ENCODE measurements at places on chromosomes 2 and 18.

DNA sequence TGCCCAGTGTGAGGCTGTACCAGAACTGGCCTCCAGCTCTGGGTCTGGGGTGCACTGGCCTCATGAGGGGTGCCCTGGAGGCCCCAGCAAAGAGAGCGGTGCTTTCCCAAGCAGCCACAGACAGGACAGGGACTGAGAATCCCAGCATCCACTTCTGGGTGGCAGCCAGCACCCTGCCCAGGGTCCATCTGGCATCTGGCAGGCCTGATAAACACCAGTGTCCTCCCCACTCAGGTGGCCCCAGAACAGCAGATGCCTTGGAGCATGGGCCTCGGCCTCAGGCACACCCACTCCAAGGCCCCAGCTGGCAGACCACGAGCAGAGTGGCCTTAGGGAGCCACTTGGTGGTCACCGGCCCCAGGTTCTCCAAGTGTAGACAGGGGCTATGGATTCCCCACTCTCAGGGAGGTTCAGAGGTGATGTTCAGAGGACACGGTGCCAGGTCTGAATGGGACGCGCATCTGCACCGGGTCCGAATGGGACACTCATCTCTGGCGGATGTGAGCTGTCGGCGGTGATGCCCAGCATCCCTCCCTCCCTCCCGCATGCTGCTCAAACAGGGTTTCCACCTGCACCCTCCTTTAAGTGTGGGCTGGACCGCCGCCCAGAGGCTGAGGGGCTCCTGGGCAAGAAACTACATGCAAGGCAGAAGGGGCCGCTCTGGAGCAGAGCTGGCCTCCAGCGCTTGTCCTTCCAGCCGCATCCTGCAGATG, 82.2 kb upstream of the GPC1 start:
- DNase-seq = no peak

GRCh38 chr18:34995746-34996145, 45.5 kb upstream of the MAPRE2 start:
- DNase-seq = no peak

GRCh38 chr2:195898505-195899191, 170.0 kb downstream of the DNAH7 start:
- DNase-seq = peak; percentile 35

GRCh38 chr2:213199871-213200270, 48.5 kb upstream of the IKZF2 start:
- DNase-seq = no peak

DNA sequence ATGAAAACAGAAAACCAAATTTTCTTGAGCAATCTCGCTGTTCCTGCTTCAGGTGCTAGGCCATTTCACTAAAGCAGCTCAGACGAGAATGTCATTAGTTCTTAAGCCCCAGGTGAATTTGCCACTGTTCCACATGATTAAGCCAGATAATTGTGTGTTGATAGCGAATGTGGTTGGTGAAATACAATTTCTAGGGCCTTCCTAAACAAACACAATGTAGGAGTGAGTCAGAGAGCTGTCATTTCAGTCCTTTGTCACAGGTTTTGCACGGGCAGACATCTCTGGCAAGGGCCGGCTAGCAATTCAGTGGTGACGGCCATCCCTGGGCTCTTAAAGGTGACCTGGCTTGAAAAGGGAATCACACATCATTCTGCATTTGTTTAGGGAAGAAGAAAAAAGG, 170.7 kb downstream of the TMEM182 start:
- peak; percentile 26 for DNase-seq

GRCh38 chr2:189566046-189566445, 14.5 kb downstream of the SLC40A1 start:
- DNase-seq = no peak
